IPS DF 6.9 (cell line): ENCODE measurements at places on chromosomes 16 and 17.

DNA sequence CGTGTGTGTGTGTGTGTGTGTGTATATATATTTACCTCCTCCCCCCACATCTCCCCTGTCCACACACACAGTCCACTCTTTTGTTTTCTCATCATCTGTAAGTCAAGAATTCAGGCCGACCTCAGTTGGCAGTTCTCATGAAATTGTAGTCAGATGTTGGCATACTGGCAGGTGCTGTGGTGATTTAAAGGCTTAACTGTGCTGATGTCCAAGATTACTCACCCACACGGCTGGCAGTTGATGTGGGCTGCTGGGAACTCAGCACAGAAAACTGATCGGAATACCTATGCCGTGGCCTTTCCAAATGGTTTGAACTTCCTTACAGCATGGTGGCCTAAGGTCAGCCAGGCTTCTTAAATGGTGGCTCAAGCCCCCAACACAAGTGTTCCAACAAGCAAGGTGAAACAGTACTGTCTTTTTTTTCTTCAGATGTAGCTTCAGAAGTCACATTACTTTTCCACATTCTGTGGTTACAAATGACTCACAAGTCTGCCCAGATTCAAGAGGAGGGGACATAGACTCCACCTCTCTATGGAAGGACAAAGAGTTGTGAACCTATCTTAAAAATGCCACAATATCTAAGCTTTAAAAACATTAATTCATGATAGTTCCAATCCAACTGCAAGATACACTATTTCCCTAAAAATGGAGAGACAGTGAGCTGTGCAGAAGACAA lies 198.5 kb upstream of the HS3ST4 start:
- no peak overlapping the region for H3K4me3 ChIP-seq
- no peak overlapping the region for H3K27ac ChIP-seq
- H3K27me3 ChIP-seq: no peaks in the 10 kb centered on the region
- no peak for DNase-seq
- H3K4me1 ChIP-seq: no peaks in the 10 kb centered on the region

- no peak overlapping the region for H3K4me3 ChIP-seq
- no peaks in the 10 kb centered on the region for H3K36me3 ChIP-seq
- H3K4me1 ChIP-seq: no peaks in the 10 kb centered on the region
- peaks cover 2% of the 10 kb centered on the region; the same call in 1 of the 2 replicates for H3K27me3 ChIP-seq
- no peak for DNase-seq
Measured at GRCh38 chr16:75919664-75920063, 193.4 kb upstream of the CPHXL start.

- no peaks in the 10 kb centered on the region for H3K36me3 ChIP-seq
- H3K4me3 ChIP-seq: no peak overlapping the region
- H3K27me3 ChIP-seq: no peaks in the 10 kb centered on the region
- no peak for DNase-seq
- no peaks in the 10 kb centered on the region for H3K4me1 ChIP-seq
- H3K27ac ChIP-seq: no peak overlapping the region
Measured at GRCh38 chr16:88347656-88348376, 34.9 kb upstream of the ZNF469 start.

GRCh38 chr16:87198328-87198832 lies 118.8 kb downstream of the C16orf95 start:
- no peaks in the 10 kb centered on the region for H3K4me1 ChIP-seq
- no peaks in the 10 kb centered on the region for H3K36me3 ChIP-seq
- no peaks in the 10 kb centered on the region for H3K27me3 ChIP-seq
- no peak overlapping the region for H3K27ac ChIP-seq

DNA sequence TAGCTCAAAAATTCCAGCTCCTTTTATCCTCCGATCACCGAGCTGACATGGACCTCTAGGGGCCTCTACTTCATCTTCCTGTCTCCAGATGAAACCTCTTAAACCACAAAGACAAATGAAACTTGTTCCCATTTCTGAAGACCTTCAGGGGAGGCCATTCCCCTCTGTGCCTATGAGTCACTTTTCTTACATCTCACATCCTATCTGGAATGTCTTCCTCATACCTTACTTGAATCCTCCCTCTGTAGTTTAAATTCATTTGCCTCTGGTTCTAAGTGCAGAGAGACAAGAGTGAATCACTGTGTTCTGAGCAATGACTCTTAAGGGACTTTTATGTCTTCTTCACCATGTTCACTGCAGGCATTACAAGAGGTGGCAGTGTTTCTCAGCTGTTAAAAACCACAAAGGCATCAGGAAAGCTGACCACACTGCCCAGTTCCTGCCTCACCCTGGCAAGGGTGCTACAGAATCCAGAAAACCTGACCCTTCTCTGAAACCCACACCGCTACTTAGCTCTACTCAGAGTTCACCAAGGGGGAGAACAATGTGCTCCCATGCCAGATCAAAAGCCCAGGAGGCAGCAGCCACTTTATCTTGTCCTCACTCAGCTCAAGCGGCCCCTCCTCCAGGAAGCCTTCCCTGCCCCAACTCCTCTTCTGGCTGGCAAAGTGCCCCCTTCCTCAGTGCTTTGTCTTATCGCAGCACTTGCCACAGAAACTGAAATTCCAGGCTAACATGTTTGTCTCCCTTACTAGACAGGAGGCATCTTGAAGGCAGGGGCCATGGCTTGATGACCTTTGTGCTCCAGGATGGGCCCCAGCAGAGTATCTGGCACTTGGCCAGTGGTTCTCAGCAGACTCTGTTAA lies 6.4 kb downstream of the CUEDC1 start:
- H3K27me3 ChIP-seq: no peaks in the 10 kb centered on the region; the same call in 1 of the 2 replicates
- H3K4me1 ChIP-seq: peaks cover 10% of the 10 kb centered on the region
- DNase-seq: no peak
- no peaks in the 10 kb centered on the region for H3K36me3 ChIP-seq
- H3K4me3 ChIP-seq: no peak overlapping the region

GRCh38 chr16:72664056-72664508 lies 383.8 kb downstream of the ZFHX3 start:
- no peaks in the 10 kb centered on the region for H3K27me3 ChIP-seq
- no peak overlapping the region for H3K27ac ChIP-seq
- no peak for DNase-seq

DNA sequence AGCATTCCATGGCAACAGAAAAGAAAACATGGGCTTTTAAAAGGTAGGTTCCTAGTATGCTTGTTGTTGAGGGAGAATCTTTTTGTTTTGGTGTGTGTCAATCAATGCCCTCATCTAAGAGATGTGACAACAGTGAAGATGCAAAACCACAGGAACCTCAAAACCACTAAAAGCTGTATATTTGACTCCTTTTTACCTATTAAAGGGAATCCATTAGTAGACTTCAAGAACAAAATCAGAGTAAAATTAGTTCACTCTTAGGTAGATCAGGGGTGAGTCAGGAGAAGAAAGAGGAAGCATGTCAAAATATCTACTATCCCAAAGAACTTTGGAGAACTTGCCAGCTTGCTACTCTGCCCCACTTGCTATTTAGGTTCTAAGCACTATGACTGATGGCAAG lies 89.1 kb downstream of the CDK5R1 start:
- no peak for DNase-seq
- no peaks in the 10 kb centered on the region for H3K36me3 ChIP-seq
- no peak overlapping the region for H3K27ac ChIP-seq
- H3K4me1 ChIP-seq: no peaks in the 10 kb centered on the region
- H3K4me3 ChIP-seq: no peak overlapping the region

DNA sequence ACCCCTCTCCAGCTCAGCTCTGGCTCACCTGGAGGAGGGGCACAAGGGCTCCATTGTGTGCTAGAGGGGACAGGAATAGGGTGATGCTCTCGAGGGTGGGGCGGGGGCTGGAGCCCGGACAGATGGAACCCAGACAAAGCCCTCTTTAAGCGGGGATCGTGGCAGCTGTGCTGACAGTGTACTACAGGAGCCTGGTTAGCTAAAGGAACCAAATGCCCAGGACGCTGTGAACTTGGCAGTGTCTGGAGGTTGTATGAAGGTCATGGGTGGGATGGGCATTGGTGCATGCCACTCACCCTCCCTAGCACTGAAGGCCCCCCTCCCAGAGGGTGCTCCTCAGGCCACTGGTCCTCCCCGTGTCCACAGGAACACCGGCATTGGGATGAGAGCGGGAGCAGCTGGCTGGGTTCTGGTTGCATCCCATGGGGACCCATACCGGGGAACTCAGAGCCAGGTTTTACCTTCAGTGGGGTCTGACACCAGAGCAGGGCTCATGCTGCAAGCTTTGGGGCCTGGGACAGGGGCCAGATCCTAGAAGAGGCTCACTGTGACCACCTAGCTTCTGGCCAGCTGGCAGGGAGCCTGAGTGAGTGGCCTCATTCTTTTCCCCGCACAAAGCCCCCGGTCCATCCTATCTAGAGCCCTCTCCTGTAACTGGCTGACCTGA lies 11.9 kb downstream of the KIF19 start:
- H3K4me3 ChIP-seq: no peak overlapping the region
- H3K27me3 ChIP-seq: no peaks in the 10 kb centered on the region
- no peaks in the 10 kb centered on the region for H3K36me3 ChIP-seq
- peaks cover 2% of the 10 kb centered on the region; the same call in 1 of the 2 replicates for H3K4me1 ChIP-seq

- H3K36me3 ChIP-seq: no peaks in the 10 kb centered on the region
- no peak overlapping the region for H3K27ac ChIP-seq
- H3K4me1 ChIP-seq: peaks cover 2% of the 10 kb centered on the region; the same call in 1 of the 2 replicates
- DNase-seq: no peak
- no peak overlapping the region for H3K4me3 ChIP-seq
- no peaks in the 10 kb centered on the region for H3K27me3 ChIP-seq
Measured at GRCh38 chr17:37714897-37715296, 30.0 kb downstream of the HNF1B start.

DNA sequence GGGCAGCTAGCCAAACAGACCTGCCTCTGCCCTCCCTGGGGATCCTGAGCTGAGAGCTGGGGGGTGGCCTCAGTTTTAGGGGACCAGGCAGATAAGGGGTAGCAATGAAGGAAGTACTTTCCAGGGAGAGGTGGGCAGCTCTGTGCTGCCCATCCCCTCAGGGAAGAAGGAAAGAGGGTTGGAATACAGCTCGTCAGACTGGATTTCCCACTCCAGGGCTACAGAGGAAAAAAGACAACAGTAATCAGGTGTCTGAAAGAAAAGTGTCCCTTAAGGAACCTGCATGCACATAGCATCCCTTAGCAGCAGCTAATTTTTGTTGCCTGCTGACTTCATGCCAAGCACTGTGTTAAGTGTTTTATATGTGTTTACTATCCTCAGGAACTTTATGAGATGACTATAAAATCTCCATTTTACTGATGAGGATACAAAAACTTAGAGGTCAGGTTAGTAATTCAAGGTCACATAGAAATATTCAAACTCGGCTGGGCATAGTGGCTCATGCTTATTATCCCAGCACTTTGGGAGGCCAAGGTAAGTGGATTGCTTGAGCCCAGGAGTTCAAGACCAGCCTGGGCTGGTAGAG lies 3.2 kb upstream of the MRPL58 start:
- DNase-seq: no peak
- H3K27ac ChIP-seq: no peak overlapping the region
- no peak overlapping the region for H3K4me3 ChIP-seq
- H3K4me1 ChIP-seq: peaks cover 1% of the 10 kb centered on the region; the same call in 1 of the 2 replicates

DNA sequence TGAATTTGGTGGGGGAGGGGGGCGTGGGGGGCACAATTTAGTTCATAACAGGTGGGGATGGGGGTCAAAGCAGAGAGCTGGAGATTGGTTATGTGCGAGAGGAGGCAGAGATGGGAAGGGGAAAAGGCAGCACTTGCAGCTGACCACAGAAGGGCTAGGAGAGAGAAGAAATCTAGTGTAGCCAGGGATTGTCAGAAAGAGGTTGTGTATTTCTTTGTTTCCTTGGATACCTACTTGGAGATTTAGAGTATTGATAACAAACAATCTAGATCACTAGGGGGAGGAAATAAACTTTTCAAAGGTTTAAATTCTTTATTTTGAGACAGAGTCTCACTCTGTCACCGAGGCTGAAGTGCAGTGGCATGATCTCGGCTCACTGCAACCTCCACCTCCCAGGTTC lies 47.1 kb upstream of the YPEL2 start:
- DNase-seq: no peak
- H3K36me3 ChIP-seq: no peaks in the 10 kb centered on the region
- no peaks in the 10 kb centered on the region for H3K27me3 ChIP-seq
- H3K27ac ChIP-seq: no peak overlapping the region
- no peaks in the 10 kb centered on the region for H3K4me1 ChIP-seq
- no peak overlapping the region for H3K4me3 ChIP-seq

DNA sequence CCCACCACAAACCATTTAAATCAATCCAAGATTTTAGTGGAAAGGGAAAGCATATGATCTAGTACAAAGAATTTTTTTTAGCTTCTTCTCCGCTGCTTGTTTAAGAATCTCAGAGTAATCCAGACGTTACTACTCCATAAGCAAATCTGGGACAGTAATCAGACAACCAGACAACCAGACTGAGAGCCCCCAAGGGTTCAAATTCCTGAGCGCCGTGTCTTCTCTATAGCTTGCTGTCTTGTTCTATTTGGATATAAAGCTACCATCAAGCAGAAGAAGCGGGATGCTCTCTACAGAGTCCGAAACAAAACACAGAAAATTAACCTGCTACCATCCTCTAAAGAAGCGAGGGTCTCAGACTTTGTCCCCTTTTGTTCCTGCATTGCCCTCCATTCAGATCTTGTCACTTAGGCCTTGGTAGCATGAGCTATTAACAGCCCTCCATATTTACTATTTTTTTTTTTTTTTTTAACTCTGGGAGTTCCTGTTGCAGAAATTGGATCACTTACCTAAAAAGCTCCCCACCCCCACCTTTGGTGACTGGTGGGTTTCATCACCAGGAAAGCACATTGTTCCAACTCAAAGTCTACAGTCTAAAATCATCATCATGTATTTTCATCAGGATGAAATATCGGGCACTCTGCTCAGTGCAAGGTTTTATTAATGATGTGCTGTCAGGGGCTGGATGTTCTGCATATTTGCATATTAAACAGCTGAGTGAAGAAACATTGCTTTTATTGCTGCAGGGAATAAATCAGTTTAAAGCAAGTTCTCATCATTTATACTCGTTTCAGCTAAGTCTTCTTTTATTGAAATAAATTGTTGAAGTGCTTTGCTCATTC lies 576.7 kb downstream of the WWOX start:
- DNase-seq: no peak
- H3K4me1 ChIP-seq: 0 out of 2 replicates have a peak, but pooled peaks cover 1% of the 10 kb centered on the region
- H3K36me3 ChIP-seq: no peaks in the 10 kb centered on the region
- no peaks in the 10 kb centered on the region for H3K27me3 ChIP-seq
- H3K27ac ChIP-seq: no peak overlapping the region

DNA sequence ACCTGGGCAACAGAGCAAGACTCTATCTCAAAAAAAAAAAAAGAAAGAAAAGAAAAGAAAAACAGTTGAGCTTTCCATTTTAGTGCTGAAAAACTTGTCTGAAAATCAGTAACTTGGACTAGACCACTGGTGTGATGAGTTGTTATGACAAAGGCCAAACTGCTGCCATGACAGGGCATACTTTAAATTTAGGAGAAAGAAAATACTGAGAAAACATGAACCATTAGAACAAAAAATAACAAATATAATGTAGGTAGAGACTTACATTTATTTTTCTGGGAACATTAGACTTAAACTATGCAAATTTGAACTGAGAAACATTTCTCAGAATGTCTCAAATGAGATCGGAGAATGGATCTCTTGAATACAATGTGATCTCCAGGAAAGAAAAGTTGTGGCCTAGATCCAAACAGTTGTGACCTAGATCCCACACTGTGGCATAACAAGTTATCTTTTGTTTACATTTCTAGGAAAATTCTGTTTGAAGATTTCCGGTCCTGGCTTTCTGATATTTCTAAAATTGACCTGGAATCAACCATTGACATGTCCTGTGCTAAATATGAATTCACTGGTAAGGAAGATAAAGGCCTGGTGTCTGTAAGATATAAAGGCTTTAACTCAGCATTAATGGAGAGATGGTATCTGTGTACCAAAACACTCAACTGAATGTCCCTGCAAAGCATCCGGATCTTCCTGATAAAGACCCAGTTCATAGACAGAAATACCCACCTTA lies 10.9 kb downstream of the OGFOD1 start:
- no peaks in the 10 kb centered on the region for H3K4me1 ChIP-seq
- no peak overlapping the region for H3K27ac ChIP-seq
- no peak for DNase-seq
- H3K36me3 ChIP-seq: peaks cover 10% of the 10 kb centered on the region; the same call in 1 of the 2 replicates
